Left kidney (tissue), 8 donors: ENCODE measurements at places on chromosomes 3 and 15.

DNA sequence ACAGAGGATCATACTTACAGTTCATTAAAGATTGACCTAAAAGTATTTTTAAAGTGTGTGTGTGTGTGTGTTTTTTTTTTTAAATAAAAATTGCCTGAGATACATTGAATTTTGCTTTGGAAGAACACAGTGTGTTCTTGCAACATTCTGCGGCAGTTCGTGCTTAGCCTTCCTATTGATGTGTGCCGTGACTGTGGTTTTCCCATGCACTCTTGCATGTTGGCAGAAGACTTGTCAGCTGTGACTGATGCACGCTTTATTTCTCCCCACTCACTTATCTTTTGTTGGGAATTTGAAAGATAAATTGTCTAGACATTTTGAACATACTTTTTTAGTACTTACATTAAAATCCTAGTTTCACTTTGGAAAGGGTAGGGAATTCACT, 136.3 kb upstream of the LRRFIP2 start:
- DNase-seq, result no peak

GRCh38 chr15:96670389-96670788, 339.9 kb downstream of the NR2F2 start:
- no peak for DNase-seq

GRCh38 chr15:31472636-31473384, 146.2 kb downstream of the KLF13 start:
- DNase-seq, result peak; percentile 60

DNA sequence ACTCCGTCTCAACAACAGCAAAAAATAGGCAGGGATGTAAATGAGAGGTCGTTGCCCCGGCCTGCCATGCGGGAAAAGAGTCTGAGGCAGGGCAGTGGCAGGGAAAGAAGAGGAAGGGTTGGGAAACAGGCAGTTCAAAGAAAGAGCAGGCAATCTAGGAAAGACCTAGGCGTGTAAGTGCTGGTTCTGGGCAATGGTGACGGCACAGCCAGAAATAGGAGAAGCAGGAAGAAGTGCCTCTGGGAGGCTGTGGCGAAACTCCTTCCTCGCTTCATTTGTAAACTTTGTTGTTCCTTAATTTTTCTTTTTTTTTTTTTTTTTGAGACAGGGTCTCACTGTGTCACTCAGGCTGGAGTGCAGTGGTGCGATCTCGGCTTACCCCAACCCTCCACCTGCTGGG, 4.3 kb downstream of the SLC51A start:
- DNase-seq, result no peak

DNA sequence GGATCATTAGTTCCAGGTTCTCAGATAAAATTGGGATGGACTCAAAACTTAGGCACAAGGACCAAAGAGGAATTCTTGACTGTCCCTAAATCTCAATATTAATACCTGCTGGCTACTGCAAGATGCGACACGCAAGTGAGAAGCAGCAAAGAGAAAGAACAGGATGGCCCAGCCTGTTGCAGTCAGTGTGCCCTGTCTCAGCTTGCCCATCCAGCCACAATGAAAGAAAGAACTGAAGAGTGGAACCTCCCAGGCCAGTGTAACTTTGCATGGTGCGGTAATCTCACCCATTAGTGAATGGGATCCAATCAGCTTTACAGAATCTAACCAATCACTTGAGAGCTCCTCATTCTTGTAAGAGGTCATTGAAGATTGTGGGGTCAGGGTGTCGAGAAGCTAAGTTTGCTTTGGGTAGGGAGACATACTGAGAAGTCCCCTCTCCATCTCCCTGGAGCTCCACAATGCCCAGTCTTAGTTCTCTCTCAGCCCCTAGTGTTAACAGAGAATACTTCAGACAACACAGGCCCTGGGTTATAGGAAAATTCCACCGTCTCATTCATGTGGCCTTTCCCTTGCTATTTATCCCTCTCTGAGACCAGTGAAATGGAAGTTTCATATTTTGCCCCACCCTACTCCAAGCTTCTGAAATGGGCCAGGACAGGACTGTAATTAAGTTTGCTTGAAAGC, 3.2 kb upstream of the SLC9A9 start:
- DNase-seq, result no peak

DNA sequence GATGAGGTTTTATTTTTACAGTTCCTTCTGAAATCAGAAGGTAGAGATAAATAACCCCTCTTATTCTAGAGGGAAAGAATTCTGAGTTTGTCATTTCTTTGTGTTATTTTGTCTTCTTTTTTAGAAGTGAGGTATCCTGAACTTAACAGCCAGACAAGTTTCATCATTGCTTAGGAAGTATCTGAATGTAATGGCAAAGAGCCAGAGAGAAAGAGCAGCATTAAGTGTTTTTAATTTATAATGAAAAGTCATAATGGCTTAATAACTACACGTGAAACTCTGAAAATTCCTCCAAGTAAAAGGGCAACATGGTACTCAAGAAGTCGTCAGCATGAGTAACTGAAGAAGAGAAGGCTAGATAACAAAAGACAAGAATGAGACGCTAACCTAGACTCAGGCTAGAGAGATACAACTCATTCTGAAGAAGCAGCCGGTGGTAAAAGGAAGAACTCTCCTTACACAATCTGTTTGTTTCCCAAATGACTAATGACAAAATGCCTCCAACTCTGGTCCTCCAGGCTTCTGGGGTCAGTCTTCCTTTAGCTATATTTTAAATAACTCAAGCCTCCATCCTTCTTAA, 116.2 kb upstream of the NECTIN3 start:
- no peak for DNase-seq
